ENCODE measurements at places on chromosomes 2 and 18.

- DNase-seq = peak; percentile 50
Measured at GRCh38 chr18:9516437-9517064, 41.2 kb downstream of the RALBP1 start.

GRCh38 chr18:43572163-43572562, 294.9 kb upstream of the SYT4 start:
- peak; percentile 13 for DNase-seq

DNA sequence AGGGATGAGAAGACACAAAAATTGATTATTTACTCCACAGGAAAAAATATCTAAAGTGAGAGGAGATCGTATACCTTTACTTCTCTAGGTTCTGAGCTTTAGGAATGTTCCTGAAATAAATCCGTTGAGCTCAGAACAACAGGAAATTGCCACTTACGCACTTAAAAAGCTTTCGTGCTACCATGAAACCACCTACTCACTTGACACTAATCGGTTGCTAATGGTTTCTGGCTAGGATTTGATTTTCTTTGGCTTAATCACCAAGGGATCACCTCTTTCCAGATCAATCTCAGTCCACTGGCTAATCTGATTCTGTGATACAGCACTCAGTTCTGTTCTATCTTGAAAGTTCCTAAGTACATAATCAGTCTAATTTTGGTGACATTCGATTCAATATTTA, 419.6 kb downstream of the DLGAP1 start:
- DNase-seq = no peak

DNA sequence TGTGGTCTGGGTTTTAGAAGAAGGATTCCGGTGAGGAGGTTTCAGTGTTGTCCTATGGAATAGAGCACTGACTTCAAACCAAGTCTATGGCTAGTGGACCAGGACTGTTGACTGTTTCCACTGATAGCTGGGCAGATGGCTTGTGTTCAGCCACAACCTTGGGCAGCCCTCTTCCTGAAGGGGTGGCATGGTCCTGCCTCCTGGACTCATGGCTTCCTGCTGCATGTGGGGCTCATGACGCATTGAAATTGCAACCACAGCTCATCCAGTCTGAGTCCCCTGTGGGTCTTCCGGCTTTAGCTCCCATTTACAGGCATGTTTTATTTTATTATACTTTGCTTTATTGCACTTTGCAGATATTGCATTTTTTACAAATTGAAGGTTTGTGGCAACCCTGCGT, 105.0 kb downstream of the B3GNT2 start:
- DNase-seq = no peak

- peak; percentile 67 for DNase-seq
Measured at GRCh38 chr2:7825591-7826312, 856.1 kb upstream of the ID2 start.

DNA sequence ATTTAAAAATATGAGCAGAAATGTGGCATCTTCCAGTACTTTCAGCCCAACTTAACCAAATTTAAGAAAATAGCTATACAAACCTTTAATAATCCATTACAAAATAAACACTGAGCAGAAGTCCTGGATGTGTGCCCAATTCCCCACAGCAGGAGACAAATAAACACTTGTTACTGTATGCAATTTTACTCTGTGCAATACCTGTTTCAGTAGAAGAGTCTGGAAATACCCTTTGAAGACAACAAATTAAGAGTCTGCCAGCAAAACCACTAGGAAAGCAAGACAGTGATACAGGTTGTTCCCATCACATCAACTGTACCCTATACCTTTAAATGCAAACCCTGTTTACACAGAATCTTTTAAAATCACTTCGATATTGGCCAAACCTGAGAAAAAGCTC, 41.4 kb upstream of the RNU4ATAC start:
- no peak for DNase-seq

GRCh38 chr18:3153107-3153704, 66.6 kb downstream of the MYOM1 start:
- no peak for DNase-seq
